ENCODE measurements at places on chromosomes 6 and 20.

DNA sequence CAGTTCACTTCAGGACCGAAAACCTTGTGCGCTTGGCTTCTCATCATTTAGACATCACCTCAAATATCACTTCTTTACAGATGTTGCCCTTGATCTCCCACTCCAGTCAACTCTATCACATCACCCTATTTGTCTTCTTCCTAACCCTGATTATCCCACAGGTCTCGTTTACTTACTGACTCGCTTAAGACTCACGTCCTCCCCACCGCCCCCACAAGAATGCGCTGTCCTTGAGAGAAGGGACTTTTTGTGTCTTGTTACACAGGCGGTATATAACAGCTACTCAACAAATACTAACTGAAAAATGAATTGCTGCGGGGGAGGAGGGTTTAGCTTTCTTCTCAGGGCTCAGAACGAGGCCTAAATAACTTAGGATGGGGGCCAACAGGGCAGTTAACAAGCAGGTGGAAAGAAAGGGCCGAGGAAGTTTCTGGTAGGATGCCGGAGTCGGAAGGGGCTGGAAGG is 527 bp downstream of the TOMM34 start:
- peak; percentile 44 for DNase-seq

- DNase-seq: no peak
Measured at GRCh38 chr6:34731393-34732060, 25.8 kb upstream of the SNRPC start.

GRCh38 chr6:101386982-101387381 is 6.5 kb upstream of the GRIK2 start:
- DNase-seq: peak; percentile 18

GRCh38 chr6:69784595-69785377 is 12.0 kb downstream of the LMBRD1 start:
- no peak for DNase-seq

DNA sequence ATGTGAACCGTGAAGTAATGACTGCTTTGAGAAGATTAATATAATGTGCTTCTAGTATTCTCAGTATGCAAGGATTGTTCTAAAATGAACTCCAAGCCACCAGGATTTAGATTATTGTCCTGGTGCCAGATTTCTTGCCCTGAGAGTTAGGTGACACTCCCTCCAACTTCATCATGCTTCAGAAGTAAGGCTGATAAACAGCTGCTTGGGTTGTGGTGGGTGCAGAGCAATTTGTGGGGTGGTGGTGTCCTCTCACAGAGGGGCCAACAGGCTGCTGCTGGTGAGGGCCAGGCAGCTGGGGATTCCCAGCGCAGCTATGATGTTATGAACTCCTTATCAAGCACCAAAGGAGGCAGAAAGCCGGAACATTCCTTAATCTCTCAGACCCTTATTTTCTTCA is 114.6 kb downstream of the MCHR2 start:
- no peak for DNase-seq

- DNase-seq: no peak
Measured at GRCh38 chr20:20712004-20712473, 405 bp downstream of the RALGAPA2 start.

DNA sequence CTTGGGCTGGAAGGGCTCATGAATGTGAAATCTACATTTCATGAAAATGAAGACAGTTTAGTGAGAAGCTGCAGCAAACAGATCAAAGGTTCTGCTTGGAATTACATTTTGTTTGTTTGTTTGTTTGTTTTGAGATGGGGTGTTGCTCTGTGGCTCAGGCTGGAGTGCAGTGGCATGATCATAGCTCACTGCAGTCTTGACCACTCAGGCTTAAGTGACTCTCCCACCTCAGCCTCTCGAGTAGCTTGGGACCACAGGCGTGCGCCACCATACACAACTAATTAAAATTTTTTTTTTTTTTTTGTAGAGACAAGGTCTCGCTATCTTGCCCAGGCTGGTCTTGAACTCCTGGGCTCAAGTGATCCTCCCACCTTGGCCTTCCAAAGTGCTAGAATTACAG is 5.8 kb downstream of the DSP start:
- no peak for DNase-seq
